Caki2 (cell line): ENCODE measurements at places on chromosomes 2 and 18.

- no peak for DNase-seq
Measured at GRCh38 chr2:239815671-239816070, 209.5 kb downstream of the NDUFA10 start.

GRCh38 chr2:220424561-220424960, 797.1 kb downstream of the SLC4A3 start:
- no peak for DNase-seq

DNA sequence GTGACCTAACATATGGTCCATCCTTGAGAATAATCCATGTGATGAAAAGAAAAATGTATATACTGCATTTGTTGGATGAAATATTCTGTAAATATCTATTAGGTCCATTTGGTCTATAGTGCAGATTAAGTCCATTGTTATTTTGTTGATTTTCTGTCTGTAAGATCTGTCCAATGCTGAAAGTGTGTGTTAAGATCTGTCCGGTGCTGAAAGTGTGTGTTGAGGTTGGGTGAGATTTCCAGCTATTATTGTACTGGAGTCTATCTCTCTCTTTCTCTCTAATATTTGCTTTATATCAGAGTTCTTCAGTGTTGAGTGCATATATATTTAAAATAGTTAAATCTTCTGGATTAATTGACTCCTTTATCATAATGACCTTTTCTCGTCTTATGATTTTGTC, 828.8 kb upstream of the CRIM1 start:
- no peak for DNase-seq

DNA sequence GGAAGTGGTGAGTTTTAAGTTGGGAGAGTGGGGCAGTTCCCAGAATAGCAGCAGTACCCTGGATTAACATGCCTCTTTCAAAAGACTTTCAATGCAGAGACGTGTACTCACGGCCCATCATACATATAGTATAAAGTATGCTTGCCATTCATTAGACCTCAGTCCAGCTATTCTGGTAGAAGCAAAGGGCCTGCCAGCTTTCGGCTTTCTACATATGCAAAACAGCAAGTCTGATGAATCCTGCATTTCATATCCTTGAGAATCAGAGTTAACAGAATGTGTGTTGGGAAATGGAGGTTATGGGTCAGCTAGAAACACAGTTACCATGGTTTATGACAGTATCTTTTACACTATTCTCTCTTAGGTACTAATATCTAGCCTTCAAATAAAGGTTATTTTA, 27.5 kb downstream of the SATB2 start:
- no peak for DNase-seq

DNA sequence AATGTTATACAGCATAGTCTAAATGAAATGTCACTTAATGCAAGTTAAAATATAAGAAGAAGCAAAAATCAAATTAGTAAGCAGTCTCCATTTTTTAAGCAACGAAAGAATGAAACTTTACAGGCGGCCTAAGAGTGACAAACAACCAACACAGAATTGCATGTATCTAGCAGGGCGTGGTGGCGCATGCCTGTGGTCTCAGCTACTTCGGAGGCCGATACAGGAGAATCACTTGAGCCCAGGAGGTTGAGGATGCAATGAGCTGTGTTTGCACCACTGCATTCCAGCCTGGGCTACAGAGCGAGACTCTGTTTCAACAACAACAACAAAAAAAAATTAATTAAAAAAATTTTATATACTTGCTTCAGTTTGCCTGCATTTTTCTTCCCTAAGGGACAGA, 16.6 kb downstream of the RBMS1 start:
- DNase-seq: no peak

DNA sequence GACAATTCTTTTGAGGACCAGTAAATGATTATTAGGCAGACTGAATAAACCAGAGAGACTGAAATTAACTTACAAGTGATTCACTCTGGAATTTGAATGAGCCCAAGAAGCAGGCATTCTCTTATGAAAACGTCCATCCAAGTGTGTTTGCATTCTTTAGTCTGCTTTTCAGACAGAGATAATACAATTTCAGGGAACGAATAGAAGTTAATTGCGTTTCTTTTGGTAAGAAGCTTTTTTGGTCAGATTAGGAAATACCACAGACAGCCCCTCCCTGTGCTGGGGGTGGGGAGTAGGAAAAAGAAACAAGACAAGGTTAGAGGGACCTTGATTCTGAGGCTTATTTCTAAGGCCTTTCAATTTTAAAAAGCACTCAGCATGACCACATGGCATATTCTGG, 874.4 kb downstream of the SUCLG1 start:
- DNase-seq: no peak

- DNase-seq: no peak
Measured at GRCh38 chr18:70762812-70763211, 474.0 kb downstream of the SOCS6 start.

DNA sequence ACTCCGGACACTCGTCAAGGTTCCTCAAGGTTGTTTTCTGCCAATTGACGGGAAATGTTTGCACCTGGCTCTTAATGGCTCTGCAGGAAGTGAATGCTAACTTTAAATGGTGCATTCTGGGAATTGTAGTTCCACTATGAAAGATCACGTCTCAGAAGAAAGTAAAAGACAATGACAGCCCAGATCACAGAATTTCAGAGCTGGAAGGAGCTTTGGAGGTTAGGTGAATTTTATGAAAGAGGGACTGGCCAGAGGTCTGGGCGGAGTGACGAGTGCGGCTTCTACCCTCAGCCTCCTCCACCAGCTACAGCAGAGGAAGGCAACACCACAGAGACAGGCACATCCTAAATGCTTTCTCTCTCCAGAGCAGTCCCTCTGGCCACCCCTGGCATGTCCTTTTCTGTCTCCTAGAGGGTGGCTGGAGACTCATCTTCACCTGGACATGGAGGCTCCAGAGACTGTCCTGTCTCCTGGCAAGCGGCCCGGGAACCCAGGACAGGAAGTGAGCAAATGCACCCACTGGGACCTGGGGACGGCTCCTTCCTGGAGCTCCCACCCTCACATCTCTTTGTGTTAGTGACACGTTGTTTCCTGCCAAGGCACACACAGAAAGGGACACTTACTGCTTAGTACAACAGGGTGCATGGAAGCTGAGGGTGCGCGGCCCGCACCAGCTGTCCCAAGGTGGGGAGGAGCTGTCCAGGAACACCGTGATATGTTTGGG, 19.4 kb downstream of the THAP4 start:
- no peak for DNase-seq

- DNase-seq: no peak
Measured at GRCh38 chr2:79950526-79950925, 354.0 kb downstream of the LRRTM1 start.
